ENCODE measurements at places on chromosomes 2 and 18.

DNA sequence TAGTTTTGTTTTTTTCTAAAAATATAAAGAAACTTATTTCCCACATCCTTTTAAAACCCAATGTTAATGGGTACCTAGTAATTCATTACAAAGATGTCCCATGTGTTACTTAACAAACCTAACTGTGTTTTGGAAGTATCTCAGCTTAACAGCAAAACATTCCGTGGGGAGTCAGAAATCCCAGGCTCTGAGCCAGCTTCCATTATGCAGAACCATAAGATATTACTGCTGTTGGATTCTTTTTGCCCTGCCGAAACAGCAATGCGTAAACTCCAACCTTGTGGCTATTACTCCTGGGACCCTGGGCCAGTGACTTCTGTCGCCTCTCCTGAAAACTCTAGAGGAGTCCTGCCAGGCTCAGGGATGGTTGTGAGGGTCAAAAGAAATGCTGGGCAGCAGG, 174.1 kb downstream of the UXS1 start:
- DNase-seq = no peak

DNA sequence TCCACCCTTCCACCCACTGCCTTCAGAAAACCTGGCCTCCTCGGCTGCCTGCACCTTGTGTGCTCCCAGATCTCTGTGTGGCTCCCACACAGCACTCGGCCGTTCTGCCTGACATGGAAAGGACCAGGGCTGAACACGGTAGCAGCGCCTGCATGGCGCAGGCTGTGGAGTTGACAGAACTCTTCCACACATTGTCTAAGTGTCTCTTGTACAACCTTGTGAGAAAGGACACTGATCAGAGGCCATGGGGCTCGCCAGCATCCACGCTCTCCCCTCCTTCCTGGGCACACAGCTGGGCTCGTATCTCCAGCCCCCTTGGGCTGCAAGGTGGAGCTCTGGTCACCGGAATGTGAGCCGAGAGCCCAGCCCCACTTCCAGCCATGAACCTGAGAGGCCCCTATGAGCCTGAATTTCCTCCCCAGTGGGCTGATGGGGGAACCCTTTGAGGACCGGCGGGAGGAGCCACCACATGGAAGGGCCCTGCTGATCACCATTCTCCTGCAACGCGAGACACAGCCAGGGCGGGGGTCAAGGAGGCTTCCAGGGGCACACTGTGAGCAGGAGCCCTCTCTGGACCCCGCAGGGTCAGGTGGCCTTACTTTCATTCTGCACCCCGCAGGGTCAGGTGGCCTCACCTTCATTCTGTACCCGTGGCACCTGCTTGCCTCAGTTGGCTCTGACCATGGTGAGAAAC, 314.2 kb upstream of the MYT1L start:
- DNase-seq = no peak

GRCh38 chr2:149442346-149442745, 112.0 kb downstream of the LYPD6 start:
- no peak for DNase-seq

GRCh38 chr2:53378791-53379190, 388.8 kb upstream of the CHAC2 start:
- no peak for DNase-seq

GRCh38 chr18:24271381-24272228, 126.0 kb downstream of the OSBPL1A start:
- no peak for DNase-seq

GRCh38 chr18:46833899-46834298, 77.0 kb upstream of the ST8SIA5 start:
- no peak for DNase-seq

DNA sequence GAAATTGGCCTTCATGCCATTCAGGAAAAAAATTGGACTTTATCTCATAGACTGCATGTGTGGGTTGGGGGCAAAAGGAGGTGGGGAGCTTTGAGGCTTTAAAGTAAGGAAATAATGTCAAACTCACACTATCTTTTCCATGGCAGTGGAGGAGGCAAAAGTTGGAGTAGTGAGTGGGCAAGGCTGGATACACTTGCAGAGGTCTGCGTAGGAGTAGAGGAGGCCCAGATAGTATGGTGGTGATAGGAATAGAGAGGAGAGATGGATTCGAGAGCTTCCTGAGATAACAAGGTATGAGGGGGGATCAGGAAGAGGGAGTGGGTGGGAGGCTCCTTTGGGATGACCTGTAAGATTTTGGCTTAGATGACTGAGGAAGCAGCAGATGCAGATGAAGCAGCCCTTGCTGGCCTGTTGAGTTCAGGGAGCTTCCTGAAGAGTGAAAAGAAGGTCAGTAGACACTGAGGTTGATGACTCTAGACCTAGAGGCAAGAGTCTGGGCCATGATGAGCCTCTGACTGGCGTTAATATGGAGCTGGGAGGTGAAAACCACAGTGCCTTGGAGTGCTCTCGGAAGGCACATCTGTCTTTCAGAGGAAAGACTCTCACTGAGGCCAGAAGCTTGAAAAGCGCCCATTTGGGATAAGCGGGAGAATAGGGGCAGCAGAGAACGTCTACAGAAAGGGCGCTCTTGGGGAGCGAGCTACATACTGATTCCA, 5.8 kb downstream of the UNC50 start:
- DNase-seq = no peak

DNA sequence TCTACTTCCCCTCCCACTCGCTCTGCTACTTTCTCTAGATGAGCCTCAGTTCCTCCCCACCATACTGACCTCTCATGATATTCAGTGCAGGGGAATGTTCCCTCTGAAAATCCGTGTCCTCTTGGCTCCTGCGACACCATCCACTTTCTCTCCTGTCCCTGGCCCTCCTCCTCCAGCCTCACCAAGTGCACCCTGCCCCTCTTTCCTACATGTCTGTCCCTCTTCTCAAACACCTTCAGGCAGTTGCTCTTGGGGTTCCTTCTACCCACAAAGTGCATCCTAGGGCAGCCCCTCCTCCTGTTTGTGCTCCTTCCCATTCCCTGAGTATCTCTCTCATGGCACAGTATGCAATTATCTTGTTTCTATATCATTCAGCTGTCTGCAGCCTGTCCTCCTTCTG, 246.4 kb upstream of the RAB6C start:
- DNase-seq = no peak

DNA sequence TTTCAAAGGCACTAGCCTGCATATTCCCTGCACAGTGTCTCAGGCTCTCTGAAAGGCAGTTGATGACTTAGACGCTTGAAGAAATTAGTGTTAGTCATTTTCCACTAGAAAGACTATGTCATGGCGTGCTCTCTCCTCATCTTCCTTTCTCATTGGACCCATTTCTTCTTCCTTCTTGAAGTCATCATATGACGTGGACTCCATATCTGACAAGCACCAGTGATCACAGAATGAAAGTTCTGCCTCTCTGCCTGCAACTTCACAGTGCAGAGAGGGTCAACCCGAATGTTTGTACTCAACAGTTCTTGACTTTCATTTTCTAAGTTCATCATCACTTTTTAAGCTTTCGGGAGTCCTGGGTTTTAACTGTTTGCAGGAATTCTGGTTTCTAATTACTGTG, 63.7 kb upstream of the CYRIA start:
- DNase-seq = no peak

DNA sequence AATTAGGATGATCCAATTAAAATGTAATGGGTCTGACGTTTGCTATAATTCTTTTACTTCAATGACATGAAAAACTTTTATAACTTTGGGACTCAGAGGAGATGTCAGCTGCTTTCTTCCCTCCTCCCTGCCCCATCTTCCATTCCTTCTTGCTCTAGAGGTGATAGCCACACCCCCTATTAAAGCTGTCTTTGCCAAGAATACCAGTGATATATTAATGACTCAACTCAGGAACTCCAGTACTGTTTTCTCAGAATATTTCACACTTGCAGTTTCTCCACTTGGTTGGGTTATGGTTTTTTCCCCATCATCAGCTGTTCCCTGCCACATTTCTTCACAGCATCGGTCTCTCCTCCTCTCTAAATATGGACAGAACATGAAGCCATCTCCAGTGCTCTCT, 184.0 kb downstream of the KCNE4 start:
- DNase-seq = no peak

- no peak for DNase-seq
Observed at GRCh38 chr2:136110526-136110925, 7.4 kb downstream of the CXCR4 start.

DNA sequence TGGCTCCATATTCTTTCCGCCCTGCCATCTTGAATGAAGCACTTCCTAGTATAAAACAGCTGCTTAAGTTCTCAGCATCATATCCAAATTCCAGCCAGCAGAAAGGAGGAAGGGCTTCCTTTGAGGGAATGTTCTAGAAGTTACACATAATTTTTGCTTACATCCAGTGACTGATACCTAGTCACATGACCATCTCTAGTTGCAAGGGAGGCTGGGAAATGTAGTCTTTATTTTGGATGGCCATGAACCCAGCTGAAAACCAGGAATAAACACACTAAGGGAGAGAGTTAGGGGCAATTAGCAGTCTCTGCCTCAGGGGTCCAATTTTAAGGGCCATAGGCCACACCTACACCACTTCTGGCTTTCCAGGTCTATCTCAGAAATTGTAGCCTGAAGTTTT, 57.8 kb upstream of the LMAN1 start:
- DNase-seq = no peak

GRCh38 chr2:12090072-12090471, 343.6 kb downstream of the LPIN1 start:
- no peak for DNase-seq

- no peak for DNase-seq
Observed at GRCh38 chr2:164000176-164000575, 264.4 kb upstream of the FIGN start.

DNA sequence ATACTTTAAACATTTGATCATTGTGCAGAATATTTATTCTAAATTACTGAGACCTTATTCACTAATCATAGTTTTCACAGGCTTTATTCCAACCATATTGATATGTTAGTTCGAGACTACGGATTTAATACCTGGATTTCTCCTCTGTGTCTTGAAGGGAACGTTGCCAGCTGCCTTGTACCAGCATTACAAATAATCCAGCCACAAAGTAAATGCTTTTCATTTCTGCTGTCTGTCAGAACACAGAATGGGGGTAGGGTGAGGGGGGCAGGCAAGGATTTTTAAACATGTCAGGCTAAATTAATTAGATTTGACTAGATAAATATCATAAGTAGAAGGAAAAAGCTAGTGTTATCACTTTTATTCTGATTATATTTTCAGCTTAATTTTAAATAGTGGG, 3.1 kb downstream of the GCG start:
- DNase-seq = no peak

- no peak for DNase-seq
Observed at GRCh38 chr2:38835015-38835601, 40.6 kb downstream of the DHX57 start.

DNA sequence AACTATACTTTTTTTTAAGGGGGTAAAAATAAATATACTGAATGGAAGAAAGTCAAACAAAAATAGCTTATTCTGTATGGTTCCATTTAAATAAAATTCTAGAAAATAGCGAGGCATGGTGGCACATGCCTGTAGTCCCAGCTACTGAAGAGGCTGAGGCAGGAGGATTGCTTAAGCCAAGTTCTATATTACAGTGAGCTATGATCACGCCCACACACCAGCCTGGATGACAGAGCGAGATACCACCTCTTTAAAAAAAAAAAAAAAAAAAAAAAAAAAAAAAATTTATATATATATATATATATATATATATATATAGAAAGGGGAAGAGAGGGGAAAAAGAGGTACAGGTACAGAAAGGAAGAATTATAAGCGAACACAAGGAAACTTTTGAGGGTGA, 77.7 kb downstream of the MEMO1 start:
- no peak for DNase-seq

GRCh38 chr2:170930131-170930990, 1.3 kb downstream of the GORASP2 start:
- DNase-seq = no peak

DNA sequence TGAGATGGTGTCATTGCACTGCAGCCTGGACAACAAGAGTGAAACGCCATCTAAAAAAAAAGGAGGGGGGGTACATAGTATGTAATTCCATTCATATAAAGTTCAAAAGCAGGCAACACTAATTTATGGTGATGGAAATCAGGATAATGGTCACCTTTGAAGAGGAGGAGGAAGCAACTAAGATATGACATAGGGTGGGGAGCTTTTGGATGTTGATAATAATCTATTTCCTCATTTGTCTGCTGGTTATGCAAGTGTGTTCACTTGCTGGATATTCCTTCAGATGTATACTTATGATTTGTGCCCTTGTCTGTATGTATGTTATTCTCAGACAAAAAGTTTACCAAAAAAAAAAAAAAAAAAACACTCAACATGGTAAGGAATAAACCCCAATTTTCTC, 28.6 kb upstream of the ATIC start:
- no peak for DNase-seq

DNA sequence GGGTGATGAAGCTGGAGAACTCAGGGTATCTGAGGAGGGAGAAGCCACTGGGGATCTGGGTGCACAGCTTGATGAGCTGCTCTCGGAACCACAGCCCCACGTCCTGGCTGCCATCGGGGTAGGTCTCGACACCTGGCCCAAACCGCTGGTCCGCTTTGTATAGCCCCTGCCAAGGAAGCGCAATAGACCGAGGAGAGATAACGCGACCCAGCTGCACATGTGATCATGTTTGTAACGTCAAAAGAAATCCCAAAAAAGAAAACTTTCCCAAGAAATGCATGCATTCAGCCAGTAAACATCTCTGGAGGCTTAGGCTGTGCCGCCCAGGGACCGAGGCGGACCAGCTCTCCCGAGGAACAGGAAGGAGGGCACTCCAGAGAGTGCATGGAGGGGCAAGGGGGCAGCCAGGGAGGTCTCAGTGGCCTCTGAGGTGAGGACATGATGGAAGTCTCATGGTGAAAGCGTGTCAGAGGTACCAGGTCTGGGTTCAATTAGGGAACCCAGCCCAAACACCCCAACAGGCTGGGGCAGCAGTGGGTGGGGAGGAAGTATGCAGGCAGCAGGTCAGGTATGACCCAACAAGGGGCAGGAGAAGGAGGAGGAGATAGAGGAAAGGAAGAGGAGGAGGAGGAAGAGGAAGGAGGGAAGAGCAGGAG, 28.3 kb downstream of the ANKMY1 start:
- no peak for DNase-seq

DNA sequence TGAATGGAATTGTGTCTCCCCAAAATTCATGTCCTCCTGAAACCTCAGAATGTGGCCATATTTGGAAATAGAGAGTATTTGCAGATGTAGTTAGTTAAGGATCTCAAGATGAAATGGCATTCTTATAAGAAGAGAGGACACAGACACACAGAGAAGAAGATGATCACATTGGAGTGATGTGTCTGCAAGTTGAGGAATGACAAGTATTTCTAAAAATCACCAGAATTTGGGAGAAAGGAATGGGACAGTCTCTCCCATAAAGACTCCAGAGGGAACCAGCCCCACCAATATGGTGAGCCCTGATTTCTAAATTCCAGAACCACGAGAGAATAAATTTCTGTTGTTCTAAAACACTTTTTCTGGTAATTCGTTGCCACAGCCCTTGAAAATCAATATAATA, 166.3 kb downstream of the C1D start:
- DNase-seq = no peak

DNA sequence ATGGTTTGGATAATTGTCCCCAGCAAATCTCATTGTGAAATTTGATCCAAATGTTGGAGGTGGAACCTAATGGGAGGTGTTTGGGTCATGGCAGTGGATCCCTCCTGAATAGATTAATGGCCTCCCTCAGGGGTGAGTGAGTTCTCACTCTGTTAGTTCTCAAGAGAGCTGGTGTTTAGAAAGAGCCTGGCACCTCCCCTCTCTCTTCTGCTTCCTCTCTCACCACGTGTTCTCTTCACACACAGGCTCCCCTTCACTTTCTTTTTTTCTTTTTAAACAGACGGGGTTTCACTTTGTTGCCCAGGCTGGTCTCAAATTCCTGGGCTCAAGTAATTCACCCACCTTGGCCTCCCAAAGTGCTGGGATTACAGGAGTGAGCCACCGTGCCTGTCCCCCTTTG, 111.6 kb upstream of the LTBP1 start:
- no peak for DNase-seq

Measured in stimulated activated CD4-positive, alpha-beta T cell treated with anti-CD3 and anti-CD28 coated beads, Interleukin-1b, Interleukin-23, amount 100 ng/mL, for 1 hour (primary cell).